Occipital lobe (tissue), 3 donors: ENCODE measurements at places on chromosomes 3 and 15.

DNA sequence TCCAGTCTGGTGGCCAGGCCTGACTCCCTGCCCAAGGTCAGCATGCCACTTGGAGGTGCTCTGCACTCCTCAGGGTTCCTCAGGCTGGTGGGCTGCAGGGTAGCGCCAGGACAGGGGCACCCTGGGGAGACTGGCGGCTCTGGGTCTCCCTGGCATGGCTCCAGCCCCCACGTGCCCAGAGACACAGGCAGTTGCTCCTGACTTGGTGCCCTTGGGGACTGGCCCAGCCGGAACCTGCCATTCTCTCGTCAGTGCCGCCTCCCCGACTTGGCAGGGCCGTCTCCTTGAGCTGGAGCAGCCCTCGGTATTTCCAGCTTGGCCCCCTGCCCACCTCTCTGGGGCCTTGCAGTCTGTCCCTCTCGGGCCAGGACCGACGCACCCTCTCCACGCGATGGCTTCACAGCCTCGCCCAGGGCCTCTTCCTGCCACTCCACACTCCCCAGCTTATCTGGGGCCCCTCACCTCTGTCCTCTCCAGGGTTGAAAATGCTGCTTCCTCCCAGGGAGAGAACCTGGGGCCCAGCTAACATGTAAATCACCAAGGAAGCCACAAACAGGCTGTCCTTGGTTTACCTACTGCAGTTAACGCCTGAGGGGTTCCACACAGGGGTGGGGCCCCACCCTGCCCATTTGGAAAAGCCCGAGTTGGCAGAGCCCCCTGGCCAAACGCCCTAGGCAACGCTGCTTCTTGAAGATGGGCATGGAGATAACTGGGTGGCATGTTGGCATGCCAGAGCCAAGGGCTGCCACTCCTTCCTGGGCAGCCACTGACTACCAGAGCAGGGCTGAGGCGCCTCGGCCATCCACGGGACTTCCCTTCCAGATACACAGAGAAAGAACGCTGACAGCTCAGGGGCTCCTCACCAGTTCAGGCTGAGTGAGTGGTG lies 61.4 kb downstream of the SMAD6 start:
- DNase-seq: no peak

- no peak for DNase-seq
Observed at GRCh38 chr15:39591896-39592315, 11.0 kb downstream of the THBS1 start.

DNA sequence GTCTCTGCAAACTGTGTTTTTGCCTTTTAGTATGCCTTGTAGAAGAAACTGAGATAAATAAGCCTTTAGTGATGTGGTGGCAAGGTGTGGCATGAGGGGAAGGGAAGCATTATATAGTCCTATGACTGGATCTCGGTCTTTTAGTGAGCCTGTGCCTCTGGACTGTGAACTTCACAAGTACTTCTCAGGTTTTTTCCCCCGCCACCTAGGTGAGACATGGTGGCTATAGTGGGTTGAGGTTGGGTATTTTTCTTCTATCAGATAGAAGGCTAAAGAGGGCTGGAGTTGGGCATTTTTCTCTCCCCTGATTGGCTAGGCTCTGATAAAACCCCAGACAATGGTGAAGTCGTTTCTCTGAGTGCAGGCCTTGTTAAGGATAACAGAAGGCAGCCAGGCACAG lies 38.7 kb upstream of the ZFAND6 start:
- DNase-seq: no peak

DNA sequence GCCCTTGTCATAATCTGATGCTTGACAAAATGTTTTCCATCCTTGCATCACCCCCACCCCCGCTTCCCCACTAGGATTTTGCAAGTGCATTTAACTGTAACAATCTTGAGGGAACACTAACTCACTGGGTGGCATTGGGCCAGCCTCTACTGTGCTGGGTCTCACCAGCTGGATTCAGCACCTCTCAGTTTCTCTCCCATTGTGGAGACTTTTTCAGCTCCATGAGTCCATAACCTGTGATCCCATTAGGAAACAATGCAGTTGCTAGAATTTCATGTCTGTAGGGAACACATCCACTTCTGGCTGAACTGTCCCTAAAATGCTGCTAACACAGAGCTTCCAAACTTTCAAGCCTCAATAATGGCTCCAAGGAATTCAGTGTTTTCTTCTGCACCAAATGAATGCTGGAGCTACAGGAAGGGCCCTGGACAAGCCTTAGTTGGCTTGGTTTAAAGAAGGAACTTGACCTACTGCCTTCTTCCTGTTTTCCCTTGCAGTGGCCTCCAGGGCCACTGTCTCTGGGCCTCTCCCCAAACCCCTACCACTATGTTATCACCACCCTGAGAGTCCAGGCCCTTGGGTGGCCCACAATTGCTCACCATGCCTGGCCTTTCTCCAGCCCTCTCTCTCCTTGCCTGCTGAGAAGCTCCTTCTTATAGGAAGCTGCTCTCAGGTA lies 15.6 kb downstream of the CYP19A1 start:
- no peak for DNase-seq

DNA sequence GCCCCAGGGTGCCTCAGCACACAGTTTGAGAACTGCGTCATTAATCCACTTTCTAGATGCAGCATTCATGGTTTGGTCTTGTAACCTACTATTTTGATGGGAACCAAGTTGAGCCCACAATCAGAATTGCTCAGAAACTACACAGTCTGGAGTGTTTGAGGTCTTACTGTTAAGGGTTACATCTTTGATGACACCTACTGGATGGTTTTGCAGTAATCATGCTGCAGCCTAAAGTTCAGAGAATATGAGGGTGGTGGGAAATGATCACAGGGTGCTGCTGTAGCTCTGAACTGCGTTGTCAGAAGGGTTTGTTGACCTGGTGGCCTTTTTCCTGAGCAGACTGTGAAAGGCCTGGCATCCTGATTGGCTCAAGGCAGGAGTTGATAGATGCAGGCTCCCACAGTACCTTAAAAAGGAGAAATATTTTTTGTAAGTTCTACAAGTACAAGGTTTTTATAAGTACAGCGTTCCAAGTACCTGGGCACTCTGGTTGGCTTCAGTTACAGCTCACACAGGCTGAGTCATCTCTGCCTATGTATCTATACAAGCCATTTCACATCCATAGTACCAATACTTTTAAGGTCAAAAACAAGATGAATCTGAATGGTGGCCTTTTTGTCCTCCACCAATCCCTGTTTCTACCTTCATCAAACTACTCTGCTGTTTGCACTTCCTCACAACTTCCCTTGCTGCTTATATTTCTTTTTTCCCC lies 60.5 kb upstream of the ACKR4 start:
- no peak for DNase-seq
